ENCODE measurements at places on chromosomes 2 and 18.

DNA sequence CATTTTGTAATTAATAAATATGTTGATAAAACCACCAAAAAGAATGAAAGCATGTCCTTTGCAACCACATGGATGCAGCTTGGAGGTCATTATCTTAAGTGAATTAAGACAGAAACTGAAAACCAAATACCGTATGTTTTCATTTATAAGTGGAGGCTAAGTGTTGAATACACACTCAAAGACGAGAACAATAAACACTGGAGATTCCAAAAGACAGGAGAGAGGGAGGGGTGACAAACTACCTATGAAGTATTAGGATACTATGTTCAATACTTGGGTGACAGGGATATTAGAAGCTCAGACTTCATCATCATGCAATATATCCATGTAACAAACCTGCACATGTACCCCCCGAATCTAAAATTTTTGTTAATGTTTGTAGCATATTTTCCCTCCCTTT is 7.0 kb downstream of the ERLEC1 start:
- no peak for DNase-seq

DNA sequence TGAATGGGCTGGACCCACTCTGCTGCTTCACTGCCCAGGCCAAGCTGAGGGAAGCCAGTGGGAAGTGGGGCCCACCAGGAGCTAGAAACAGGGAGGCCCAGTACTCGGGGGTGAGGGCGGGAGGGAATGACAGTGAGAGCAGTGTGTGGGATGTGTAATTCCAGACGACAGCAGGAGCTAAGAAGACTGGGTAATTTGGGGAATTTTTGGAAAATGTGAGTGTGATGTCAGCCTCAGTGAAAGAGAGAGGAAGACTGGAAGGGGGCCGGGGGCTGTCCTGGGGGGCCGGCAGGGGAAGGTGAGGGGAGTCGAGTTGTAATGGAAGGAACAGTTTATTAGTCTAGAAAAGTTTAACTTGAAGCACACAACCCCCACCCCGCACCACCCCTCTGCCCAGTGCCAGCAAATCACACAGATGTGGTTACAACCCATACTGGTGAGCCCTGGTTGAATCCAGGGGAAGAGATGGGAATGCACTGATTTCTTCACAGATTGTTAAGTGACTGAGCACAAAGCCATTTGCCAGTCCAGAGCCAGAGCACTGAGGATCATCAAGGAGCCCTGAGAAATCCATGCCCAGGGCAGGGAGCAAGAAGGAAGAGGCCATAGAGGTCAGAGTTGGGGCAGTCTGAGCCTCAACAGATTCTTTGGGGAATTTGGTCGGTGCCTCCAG is 76.7 kb upstream of the PKDCC start:
- no peak for DNase-seq

DNA sequence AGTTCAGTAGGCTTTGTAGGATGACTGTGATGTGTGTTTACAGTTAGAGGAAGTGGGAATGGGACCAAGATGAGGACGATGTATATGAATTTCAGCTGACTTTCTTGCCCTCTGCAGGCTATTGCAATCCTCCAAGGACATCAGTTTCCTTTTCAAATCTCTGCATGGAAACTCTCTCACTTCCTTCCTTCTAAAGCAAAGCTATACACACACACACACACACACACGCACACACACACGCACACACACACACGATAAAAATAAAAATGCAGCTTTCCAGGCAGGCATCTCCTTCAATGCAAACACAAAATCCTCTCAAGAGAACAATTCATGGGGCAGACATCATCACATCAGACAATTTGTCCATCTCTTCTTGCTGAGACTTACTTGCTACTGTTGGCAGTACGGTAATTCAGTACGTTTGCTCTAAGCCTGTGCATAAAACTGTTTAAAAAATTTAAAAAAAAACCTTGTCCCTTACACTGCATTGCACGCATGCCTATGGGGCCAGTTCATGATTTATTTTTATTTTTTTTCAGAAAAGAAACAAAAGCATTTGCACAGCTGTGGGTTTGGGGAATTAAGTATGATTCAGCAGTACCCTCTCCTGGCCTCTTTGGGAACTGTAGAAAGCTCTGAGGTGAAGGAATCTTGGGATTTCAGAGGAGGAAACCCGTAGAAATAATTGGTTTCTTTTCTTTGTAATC is 27.1 kb upstream of the ICOS start:
- DNase-seq: peak; percentile 36

- DNase-seq: no peak
Measured at GRCh38 chr2:26848336-26849055, 564 bp downstream of the DPYSL5 start.

DNA sequence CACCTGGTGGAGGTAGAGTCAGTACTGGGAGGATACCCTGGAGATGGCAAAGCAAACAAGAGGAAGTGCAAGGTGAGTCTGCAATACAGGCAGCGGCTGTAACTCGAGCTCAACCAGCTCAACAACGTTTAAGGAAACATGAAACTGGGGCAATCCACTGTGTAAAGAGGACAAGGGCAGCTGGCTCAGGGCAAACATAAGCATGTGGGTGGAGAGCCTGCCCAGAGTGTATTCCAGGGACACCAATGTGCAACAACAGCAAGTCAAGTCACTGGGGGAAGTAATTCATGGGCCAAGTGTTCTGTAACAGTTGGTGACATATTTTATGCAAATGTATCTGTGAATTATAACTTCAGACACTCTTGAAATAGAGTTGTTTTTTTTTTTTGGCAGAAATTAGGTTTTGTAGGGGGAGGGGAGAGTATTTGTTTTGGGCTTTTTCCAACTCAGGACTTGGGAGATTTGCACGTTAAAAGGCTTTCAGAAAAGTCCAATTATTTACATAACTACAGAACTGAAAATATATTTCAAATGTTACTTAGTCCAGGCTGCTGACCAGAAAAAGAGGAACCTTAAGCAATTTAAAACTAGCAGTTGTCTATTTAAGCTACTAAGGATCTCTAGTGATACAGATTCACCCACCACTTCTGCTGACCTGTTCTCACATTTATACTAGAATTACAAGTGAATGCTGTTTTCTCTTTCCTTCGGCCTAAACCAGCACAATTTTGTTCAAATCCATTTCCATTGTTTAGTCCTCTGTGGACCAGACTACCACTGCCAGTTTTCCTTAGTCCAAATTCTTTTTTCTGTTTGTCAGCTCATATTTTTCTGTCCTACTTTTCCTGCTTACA is 18.6 kb downstream of the NRXN1 start:
- DNase-seq: peak; percentile 25

- DNase-seq: no peak
Measured at GRCh38 chr2:28185153-28185552, 207.5 kb upstream of the FOSL2 start.

- peak; percentile 28 for DNase-seq
Measured at GRCh38 chr2:218993345-218994315, at the start of gene CRYBA2. TSS of gene CRYBA2 (minus strand) at chr2:218993422. CDS start at chr2:218993176, 246 bp downstream.

DNA sequence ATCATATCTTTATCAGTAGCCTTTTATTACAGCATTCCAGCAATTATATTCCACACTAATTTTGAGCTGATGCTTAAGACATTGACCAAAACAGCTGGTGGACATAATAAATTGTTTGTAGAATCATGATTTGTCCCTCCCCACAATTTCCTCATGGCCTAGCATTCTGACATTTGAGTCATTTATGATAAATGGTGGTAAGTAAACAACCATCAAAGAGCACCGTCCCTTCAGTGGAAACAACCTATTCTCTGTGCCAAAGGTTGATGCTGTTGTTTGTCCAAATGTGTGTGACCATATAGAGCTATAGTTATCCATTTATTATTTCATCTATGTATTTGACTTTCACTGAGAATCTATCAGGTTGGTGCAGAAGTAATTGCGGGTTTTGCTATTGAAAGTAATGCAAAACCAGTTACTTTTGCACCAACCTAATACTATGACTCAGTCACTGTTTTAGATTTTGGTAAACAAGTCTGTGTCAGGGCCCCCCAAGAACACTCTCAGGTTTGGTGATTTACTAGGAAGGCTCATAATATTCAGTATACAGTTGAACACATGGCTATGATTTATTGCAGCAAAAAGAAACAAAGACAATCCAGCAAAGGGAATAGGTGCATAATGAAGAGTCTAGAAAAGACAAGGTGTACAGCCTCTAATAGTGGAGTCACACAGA is 608.7 kb upstream of the REG3G start:
- DNase-seq: no peak

DNA sequence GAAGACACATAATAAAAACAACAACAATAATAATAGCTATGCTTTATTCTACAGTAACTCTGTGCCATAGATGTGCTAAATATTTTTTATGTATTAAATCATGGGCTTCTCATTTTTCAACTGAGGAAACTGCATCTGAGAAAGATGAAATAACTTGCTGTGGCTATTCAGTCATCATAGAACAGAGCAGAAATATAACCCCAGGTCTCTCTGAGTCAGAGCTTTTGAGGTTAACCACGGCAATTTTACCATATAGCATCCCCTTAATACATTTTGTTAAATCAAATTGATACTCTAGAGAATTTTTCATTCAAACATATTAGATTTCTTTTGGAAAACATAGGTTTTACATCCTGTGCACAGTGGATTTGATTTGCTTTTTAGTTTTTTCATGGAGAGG is 586.6 kb upstream of the KLHL29 start:
- DNase-seq: no peak

DNA sequence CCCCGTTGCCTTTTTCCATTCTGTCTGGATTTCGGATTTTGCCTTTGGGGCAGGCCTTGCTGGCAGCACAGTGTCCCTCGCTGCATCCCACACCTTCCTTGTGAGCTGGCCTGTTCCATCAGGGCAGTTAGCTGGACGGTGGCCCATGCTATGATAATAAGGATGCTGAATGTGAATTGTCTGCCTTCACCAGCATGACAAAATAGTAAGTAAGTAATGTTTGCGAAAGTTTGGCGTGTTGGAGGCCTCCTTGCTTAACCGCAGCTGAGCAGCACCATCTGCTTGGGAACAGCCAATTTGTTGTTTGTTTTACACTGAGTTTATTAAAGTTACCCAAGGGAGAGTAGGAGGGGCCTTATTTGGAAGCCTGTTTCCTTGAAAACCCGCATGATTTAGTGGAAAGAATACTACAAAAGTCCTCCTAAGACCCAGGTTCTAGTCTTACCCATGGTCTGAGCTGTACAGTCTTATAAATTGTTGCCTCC is 469.7 kb upstream of the FANCL start:
- no peak for DNase-seq

DNA sequence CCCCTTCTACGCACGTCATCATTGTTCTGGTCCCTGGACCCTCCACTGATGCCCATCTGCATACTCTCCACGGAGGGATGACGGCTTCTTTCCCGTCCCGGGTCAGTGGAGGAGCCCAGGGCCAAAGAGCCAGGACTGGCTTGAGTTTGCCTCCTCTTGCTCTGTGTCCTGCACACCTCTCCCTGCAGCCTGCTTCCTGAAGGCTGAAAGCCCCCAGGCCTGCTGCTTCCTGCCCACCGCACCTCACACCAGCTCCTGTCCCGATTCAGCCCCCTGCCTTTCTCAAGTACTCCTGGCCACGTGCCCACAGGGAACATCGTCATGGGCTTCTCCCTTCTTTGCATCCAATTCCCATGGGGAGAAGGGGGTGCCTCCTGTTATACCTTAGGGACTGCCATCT is 7.1 kb downstream of the ADCY3 start:
- DNase-seq: no peak

- no peak for DNase-seq
Measured at GRCh38 chr2:218605432-218605831, 2.3 kb upstream of the PLCD4 start.

GRCh38 chr2:215828528-215829184 is 184.7 kb downstream of the MREG start:
- peak; percentile 72 for DNase-seq

- DNase-seq: peak; percentile 77
Measured at GRCh38 chr2:209771474-209772289, at the start of gene UNC80. TSS of gene UNC80 (plus strand) at chr2:209771832. CDS start at chr2:209772073, 241 bp downstream.

GRCh38 chr2:163553601-163554000 is 182.2 kb downstream of the FIGN start:
- DNase-seq: peak; percentile 93

- peak; percentile 38 for DNase-seq
Measured at GRCh38 chr2:10080536-10081304, 509 bp upstream of the CYS1 start.

- DNase-seq: no peak
Measured at GRCh38 chr18:28485918-28486317, 309.0 kb upstream of the CDH2 start.

DNA sequence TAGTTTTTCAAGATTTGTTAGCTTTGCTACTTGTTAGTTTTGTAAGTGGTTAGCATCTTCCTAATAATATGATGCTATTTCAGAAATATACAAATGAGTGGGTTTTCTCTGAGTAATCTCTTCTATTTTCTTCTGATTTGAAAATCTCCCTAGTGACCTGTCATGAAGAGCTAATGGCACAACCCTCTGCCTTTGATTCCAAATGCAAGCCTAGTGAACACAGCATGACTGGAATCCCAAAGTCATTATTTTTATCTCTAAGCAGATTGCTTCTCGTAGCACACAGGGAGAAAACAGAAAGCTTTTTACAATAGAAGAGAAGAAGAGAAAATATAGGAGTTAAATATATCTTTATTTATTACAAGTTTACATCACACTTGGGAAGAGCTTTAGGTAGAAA is 295.5 kb downstream of the LRATD1 start:
- DNase-seq: no peak

DNA sequence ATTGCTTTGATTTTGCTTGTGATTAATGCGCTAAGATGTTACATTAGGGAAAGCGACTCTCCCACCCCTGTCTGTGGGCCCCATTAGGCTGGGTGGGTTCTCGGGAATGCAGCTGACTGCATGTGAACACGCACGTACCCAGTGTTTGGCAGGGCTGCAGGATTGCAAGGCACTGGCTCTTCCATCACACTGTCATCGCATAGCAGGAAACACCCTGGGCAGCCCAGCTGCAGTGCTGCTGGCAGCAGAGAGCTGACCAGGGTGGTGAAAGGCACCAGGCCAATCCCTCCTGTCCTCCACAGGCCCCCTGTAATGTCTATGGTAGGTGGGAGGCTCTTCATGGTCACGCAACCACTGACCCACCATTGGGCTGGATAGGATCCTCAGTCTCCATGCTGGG is 34.4 kb upstream of the FZD7 start:
- no peak for DNase-seq

- DNase-seq: no peak
Measured at GRCh38 chr2:18925296-18925695, 335.9 kb upstream of the NT5C1B start.

DNA sequence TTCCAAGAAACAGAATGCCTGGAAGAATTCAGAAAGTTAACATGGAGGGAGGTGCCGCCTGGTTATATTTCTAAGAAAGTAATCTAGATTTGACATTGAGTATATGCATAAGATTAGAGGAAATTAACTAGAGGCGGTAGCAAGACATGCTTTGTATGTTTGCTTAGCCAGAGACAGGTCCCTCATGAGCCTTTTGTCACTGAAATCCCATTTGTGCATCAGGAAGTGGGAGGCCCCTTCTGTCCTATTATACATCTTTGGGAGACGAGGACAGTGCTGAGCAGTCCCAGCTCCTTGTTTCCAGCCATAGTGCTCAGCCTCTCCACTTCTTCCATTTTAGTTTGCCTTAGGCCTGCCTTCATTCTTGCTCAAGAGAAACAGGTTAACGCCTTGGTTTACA is 115.4 kb upstream of the LHCGR start:
- no peak for DNase-seq

GRCh38 chr18:3121259-3121658 is 98.5 kb downstream of the MYOM1 start:
- no peak for DNase-seq

- DNase-seq: no peak
Measured at GRCh38 chr2:26126074-26126473, 46.8 kb upstream of the GAREM2 start.

- DNase-seq: no peak
Measured at GRCh38 chr18:59426855-59427254, 67.8 kb upstream of the LMAN1 start.

GRCh38 chr18:6557057-6557769 is 142.5 kb upstream of the L3MBTL4 start:
- no peak for DNase-seq

GRCh38 chr2:25330273-25330672 is 11.5 kb downstream of the DNMT3A start:
- no peak for DNase-seq
